ENCODE measurements at places on chromosomes 12 and 14.

DNA sequence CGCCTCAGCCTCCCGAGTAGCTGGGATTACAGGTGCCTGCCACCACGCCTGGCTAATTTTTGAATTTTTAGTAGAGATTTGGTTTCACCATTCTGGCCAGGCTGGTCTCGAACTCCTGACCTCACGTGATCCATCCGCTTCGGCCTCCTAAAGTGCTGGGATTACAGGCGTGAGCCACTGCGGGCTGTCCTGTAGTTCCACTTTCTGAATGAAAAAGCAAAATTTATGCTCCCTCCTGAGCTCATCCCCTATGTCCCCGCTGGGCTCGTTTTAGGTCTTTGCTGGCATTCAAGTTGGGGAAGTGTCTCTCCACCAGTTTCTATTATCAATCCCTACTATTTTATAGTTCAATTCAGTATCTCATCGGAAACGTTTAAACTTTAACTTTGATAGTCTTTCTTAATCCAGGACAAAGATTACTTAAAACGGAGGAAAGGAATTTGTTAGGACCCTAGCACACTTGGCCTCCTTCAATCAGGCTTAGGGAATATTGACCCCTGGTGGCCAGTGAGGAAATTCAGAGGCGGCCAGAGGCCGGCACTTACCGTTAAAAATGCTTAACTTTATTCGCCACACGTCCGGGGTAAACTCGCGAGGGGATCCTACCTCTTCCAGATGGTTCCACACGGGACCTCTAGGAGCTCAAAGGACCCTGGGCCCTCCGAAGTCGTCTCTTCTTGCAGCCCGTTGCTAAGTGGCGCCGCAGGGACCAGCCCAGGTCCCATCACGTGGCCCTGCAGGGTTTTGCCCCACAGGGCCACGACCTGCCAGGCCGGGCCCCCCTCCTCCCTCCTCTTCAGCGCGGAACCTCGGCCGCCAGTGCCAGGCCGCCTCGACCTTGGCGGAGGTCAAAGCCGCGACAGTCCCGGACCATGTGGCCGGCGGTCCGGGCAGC is 11.4 kb upstream of the DNAL1 start:
- peak; percentile 21 for DNase-seq

DNA sequence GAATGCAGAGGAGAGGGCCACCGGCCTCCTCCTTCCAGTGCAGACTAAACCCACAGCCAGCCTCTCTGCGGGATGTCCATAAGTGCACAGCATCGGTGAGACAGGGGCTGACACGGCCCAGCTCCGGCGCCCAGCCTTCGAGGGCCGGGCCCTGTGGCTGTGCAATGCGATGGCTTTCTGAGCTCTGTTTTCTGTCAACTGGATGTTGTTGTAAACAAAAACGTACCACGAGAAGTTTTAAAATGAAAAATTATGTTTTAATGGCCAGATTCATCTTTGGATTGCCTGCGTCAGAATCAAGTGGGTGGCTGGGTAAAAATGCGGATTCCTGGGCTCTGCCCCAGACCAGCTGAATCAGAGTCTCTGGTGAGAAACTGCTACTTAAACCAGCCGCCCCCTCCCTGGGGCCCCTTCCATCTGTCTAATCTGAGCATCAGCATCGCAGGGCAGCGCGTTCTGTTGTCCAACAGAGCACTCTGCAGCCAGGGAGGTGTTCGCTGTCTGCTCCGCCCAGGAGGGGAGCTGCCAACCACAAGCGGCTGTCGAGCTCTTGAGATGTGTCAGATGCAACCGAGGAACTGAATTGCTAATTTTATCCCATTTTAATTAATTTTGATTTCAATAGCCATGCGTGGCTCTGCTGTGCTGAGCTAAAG is 133.4 kb downstream of the RFLNA start:
- DNase-seq: no peak

- DNase-seq: no peak
Measured at GRCh38 chr12:64716839-64717455, 42.3 kb downstream of the GNS start.

GRCh38 chr12:132021031-132021871 is 71.5 kb downstream of the EP400 start:
- no peak for DNase-seq

GRCh38 chr12:52298677-52299190 is 7.4 kb upstream of the KRT81 start:
- DNase-seq: no peak

- DNase-seq: no peak
Measured at GRCh38 chr14:76203086-76204001, 51.6 kb downstream of the GPATCH2L start.

- DNase-seq: no peak
Measured at GRCh38 chr12:59911516-59911915, 315.7 kb downstream of the SLC16A7 start.

- DNase-seq: no peak
Measured at GRCh38 chr12:49798934-49799333, 29.3 kb downstream of the NCKAP5L start.
